ENCODE measurements at places on chromosomes 16 and 17.

- DNase-seq, result no peak
These were observed 80.1 kb downstream of the ABCC6 start for GRCh38 chr16:16143038-16143763.

DNA sequence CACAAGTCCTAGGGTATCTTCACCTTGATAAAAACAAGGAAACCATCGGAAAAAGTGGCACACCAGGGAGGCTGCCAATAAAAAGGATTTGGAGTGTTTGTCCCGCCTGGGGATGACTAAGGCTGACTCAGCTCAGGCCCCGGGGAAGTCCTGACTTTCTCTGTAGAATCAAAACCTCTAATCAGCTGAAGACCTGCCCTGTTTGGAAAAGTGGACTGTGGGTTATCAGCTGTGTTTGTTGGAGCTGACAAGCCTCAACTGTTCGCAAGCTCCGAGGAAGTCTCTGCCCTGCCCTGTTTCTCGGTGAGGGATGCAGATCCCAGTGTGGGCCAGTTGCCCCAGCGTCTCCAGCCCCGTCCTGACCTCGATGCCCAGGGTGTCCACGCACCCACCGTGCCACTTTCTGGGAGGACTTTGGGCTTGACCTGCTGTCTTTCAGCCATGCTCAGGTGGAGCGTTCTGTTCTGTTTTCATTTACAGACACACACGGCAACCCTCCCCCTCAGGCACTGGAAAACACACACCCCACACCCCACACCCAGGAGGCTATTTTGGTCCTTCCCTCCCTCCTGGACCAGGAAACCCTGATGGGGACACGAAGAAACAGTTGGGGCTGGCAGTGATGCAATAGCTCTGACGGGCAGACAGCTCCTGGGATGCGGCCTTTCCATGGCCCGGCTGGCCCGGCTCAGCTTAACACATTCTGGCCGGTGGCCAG lies 27.6 kb upstream of the PITPNA start:
- no peak for DNase-seq

GRCh38 chr17:63517825-63518534 lies 5.2 kb upstream of the KCNH6 start:
- DNase-seq, result no peak

GRCh38 chr16:81608523-81609209 lies 164.1 kb downstream of the CMIP start:
- no peak for DNase-seq

GRCh38 chr17:2710071-2710802 lies 1.3 kb downstream of the CLUH start:
- peak; percentile 59 for DNase-seq

DNA sequence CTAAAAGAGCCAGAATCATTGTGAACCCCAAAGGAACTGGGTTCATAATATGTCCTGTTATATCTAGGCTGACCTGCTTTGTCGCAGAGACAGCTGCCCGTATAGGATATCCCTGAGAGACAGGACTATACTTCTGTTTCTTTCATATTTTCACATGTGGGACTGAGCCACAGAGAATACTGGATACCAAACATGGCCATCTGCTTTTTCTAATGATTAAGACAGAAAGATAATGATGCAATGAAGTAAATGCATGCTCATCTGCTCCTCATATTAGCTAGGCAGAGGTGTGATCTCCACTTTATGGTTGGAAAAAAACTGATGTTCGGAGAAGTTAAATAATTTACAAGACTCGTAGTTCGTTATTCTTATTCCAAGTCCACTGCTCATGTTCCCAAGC lies 160.4 kb downstream of the AATF start:
- DNase-seq, result no peak

- no peak for DNase-seq
These were observed 6.7 kb upstream of the PHKG2 start for GRCh38 chr16:30741461-30741914.

GRCh38 chr17:79035686-79036085 lies 11.7 kb downstream of the C1QTNF1 start:
- DNase-seq, result peak; percentile 32

DNA sequence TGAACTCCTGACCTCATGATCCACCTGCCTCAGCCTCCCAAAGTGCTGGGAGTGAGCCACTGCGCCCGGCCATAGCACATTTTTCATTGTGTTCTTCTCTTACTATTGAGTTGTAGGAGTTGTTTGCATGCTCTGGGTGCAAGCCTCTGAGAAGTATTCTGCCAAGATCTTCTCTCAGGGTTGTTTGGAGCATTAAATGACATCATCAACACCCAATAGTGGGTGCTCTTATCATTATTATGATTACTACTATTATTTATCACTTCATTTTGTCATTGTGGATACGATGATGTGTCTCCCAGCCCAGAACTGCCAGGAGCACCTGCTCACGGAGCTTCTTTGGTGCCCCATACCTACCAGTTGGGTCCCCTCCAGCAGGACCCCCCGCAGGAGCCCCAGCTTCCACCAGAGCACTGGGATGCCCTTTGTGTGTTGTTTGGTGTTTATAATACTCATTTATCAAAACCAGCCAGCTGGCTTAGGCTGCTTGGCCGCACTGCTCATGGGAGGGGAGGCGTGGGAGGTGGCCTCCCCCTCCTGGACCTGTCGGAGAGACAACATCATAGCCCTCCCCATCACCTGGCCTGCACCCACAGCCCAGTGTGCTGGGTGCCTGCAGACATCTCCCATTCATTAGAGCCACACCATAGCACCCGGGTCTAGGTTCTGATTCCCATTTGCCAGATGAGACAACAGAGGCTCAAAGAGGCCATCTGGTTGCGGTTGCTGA lies 12.9 kb upstream of the MAP2K3 start:
- DNase-seq, result no peak

DNA sequence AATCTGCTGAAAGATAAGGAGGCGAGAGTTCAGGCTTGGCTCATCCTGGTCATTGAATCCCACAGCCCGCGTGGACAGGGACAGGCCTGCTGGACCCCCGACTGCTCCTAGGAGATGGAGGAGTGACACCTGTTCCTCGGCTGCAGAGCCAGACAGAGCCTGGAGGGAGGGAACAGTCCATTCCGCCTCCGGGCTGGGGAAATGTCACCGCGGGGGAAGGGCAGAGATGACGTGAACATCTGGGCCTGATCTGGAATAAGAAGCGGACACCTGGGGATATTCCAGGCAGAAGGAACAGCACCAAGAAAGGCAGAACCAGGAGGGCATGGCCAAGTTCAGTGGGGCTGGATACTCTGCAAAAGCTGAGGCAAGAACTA lies 1.5 kb downstream of the ZNF747 start:
- no peak for DNase-seq

DNA sequence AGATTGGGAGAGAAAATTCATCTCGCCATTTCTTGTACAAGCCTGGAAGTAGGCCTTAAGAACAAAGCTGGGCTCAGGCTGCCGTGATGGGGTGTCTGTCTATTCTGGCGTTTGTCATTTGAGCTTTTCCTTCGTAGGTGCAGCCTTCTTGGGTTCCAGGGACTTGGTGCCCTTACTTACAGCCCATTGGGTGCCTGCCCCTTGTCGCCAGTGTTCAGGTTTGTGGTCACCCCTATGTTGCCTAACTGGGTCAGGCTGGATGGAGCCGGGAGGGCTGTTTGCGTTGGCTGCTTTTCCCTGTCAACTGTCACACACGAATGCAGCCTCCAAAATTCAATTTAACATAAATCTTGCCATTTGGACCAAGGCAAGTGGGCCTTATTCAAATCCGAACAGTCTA lies 23.7 kb upstream of the MED9 start:
- no peak for DNase-seq

GRCh38 chr17:34259146-34259545 lies 4.1 kb downstream of the CCL2 start:
- DNase-seq, result no peak

DNA sequence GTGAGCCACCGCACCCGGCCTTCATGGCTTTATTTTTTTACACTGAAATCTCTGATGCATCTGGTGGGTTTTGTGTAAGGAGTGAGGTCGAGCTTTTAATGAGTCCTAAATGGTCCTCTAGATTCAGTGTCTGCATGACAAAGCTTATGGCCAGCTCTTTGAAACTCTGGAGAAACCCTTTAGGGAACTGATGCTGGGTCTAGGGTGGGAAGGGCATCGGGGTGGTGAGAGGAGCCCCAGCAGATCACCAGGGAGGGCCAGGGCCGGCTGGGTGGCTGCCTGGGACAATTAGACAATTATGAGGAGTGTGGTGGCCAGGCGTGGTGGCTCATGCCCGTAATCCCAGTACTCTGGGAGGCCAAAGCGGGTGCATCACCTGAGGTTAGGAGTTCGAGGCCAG lies 93.9 kb downstream of the SEC14L1 start:
- DNase-seq, result no peak

DNA sequence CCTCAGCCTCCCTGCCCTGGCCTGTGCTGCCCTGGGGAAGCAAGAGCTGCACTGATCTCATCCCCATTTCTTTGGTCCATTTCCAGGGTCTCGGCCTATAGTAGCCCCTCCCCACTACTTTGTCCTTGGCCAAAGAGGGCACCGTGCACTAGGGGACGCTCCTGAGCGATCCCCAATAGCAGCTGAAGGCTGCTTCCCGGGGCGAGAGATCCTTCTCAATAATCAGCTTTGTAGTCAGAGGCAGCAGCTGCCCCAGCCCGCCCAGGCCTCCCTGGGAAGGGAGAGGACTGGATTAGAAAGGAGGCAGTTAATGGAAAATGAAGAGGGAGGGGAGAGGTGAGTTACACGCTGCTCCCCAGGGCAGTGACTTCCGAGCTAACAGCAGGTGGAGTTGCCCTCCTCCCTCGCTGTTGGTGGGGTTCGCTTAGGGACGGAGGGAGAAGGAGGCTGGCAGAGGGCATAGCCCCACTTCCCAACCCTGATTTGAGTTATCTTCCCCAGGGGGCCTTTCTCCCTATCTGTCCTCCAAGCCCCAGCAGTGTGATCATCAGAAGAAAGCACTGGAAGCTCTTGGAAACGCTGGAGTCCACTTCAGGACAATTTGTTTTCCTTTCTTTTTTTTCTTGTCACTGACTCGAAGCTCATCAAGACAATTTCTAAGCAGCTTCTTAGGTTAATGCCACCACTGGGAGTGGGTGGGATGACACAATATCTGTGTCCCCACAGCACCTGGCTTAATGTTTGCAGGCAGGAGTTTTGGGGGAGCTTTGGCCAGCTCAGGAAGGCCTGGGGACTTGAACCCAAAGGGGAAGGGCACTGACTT lies 2.6 kb downstream of the MXRA7 start:
- DNase-seq, result no peak

- no peak for DNase-seq
These were observed 194.5 kb upstream of the COX10 start for GRCh38 chr17:13874817-13875216.

GRCh38 chr16:3020247-3020603 lies at the start of gene TNFRSF12A:
Gene TNFRSF12A (plus strand): TSS chr16:3020368. CDS start chr16:3020398, 30 bp downstream.
- DNase-seq, result peak; percentile 83

GRCh38 chr16:64858076-64858475 lies 263.8 kb downstream of the CDH11 start:
- no peak for DNase-seq

- peak; percentile 89 for DNase-seq
These were observed 1.1 kb downstream of the VAT1 start for GRCh38 chr17:43020789-43021740.

GRCh38 chr17:64573214-64573613 lies 66.4 kb downstream of the CEP95 start:
- no peak for DNase-seq

- no peak for DNase-seq
These were observed 34.7 kb downstream of the ADCY9 start for GRCh38 chr16:4081521-4082021.

DNA sequence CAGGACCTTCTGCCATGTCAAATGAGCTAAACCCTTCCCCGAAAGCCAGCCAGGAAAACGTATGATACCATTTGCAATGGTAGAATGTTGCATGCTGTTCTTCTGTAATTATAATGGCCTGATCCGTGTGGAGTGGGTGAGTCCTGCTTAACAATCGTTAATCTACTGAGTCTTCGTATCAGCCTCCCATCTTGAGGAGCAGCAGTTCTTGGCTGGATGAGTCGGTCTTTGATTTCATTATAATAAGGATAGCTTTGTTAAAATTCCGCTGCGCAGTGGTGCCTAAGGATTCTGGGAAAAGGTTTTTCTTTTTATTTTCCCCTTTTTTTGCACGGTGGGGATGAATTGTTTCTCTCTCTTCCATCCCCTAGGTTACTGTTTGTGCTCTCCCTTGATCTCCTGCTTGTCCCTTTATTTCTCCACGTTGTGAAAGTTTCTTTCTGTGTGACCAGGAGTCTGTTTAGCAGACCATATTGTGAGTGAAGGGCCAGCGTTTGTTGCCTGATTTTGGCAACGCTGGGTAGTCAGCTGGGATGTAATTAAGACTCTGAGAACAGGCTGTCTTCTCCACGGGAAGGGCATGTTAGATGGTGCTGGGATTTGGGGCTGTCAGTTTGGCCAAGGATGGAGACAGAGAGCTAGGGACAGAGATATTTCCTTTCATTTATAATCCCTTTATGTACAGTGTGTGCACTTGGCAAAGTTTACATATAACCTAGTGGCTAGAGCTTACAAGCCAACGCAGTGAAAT lies 263.0 kb downstream of the FTO start:
- no peak for DNase-seq

- DNase-seq, result no peak
These were observed 18.6 kb upstream of the CLTC start for GRCh38 chr17:59601130-59601529.

DNA sequence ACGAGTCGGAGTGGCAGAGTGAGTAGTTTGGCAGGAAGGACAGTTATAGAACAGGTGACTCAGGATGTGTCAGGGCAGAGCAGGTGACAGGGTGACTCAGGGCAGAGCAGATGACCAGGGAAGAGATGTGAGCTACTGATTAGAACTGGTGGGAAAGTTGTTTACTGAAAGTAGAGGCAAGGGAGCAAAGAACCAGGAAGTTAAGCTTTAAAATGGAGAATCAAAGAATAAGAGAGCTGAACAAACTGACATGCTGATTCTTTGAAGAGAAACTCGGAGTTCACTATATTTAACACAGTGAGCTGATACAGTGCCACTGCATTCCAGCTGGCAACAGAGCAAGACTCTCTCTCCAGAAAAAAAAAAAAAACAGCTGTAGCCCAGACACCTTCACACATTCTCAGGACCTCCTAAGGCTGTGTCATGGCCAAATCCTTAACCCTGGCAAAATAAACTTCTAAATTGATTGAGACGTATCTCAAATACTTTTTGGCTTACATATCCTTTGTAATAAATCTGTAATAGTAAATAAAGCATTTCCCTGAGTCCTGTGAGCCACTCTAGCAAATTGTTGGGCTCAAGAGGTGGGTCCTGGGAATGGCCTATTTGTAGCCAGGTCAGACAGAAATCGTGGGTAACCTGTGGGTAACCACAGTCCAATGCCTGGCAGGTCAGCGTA lies 12.3 kb upstream of the UBE2I start:
- no peak for DNase-seq

DNA sequence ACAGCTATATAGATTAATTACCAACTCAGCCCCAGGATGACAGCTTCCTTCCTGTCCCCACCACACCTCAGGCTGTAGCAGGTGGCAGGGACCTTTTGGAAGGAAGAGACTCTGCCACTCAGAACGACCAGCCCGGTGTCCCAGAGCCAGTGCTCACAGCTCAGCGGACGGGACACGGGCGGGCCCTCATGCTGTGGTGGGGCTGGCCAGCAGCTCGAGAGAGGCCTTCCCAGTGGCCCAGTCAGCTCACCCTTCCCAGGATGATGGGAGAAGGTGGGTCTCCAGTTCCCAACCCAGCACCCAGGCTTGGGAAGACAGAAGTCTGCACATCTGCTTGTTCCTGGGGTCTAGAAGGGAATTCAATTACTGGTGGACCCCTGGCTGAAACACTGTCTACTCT lies 10.5 kb downstream of the NUDT16L1 start:
- DNase-seq, result no peak
